ENCODE measurements at places on chromosomes 16 and 17.

DNA sequence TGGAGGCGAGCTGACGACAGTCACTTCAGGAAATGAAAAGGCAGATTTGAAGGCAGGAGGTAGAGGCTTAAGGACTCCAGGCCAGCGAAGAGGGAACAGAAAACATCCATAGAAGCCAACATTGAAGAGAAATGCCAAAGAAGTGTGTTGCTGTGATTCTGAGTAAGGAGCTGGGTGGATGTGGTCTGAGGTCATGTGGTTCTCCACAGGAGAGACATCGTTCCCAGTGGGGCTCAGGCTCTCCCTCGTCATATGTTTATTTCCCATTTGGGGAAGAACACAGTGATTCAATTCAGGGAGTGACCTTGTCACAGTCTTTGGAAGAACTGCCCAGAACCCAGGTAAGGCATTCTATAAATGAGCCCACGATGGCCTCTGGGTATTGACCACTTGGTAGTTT is 6.6 kb upstream of the PMP22 start:
- no peak for DNase-seq

GRCh38 chr16:23403547-23403946 is 49.4 kb downstream of the COG7 start:
- no peak for DNase-seq

DNA sequence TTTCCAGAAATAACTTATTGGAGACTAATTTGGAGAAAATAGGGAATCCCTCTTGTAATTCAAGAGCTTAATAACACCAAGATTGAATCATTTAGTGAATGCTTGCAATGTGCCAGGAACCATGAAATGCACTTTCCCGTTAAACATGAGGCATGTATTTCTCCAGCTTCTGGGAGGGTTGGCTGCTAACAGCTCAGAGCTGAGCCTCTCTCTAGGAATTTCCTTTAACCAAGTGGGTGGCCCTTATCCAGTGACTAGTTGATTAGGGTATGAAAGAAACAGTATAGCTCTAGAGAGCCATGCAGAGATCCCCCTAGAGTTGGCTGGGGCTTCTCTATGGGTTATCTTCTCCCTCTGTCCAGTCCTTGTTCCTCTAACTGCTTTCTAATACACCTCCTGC is 356.4 kb upstream of the GOT2 start:
- DNase-seq = no peak

DNA sequence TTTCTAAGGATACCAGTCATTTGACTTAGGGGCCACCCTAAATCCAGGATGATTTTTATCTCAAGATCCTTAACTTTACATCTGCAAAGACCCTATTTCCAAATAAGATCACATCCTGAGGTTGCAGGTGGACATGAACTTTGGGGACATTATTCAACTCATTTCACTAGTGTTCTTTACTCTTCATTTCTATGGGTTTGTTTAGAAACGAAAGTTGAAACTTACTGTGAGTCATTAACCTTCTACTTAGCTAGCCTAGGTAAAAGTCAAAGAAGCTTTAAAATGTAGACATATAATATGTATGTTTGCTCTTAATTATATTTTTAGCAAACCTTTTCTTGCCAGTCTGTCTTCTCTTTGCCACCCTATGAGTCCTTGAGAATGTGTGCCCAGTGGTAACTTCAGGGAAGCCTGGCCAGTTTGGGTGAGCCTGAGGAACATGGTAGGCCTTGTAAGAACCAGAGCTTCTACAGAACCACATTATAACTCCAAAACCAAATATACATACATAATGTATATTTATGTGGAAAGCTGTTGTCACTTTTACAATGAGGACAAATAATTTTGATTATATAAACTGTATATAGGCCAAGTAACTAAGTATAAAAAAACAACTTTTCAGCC is 38.4 kb downstream of the BPTF start:
- DNase-seq = no peak

DNA sequence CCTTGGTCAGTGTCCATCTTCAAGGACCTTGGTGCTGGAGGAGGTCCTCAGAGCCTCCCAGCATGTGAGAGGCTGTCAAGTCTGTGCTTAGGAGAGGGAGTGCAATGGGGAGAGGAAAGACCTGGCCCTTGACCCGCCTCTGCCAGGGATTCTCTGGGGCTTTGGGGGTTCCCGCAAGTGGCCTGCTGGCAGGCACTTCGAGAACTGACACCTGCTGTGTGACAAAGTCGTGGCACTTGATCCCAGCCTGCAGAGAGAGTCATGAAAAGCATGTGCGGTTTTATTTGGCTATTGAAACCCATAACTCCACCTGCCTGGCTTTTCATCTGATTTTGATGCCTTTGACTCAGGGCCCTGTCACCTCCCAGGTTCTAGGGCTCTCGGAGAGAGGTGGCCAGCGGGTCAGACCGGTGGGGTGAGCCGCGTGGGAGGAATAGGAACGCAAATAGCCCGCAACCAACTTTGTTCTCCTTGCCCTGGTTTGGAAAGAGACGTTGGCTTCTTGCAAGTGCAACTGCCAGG is 42.8 kb upstream of the GSE1 start:
- no peak for DNase-seq

DNA sequence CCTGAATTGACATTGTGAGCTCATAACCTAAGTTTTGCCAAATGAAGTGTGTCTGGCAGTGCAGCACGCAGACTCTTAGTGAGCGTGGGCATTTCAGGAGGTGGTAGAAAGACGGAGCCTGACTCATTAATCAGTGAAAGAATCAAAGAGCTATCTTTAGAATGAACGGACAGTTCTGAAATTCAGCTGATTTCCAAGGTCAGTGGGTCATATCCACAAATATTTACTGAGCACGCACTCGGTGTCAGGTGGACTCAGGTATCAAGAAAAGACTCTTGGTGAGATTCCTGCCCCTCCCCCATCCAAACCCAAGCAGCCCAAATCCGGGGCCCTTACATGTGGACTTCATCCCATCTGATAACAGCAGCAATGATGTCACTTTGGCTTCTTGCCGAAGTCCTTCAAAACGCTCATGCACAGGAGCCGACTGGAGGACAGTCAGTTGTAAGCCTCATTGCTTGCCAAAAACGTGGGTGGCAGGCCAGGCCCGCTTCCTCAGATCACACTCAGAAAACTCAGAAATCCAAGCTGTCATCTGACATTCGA is 185.8 kb downstream of the HS3ST3A1 start:
- no peak for DNase-seq

DNA sequence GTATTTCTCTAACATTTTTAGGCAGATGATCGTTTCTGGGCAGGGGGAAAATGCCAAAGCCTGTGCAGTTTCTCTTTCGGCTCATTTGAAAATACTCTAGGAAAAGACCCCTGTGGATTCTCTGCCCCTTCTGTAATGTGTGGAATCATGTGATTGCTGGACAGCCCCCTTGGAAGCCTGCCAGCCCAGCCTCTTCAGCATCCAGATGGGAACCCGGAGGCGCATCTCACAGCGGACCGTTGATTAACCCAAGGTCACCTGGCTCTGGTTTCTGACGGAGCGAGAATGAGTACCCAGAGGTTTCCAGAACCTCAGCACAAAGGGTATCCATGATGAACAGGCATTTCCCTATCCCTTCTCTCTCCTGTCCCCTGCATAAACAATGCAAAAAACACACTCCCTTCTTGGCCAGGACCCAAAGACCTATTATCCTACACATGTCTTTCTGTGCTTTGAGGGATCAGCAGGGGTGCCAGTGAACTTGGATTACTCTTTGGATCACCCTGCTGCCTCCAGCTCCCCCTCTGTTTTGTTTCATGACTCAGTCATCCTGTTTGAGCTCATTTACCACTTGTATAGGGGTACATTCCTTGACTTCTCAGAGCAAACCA is 957.1 kb upstream of the RBFOX1 start:
- DNase-seq = peak; percentile 26

- DNase-seq = no peak
These were observed at the start of gene MYADML2 for GRCh38 chr17:81947189-81947588. MYADML2 (minus strand) TSS chr17:81947233; CDS start chr17:81941741, 5,492 bp downstream.

All from H7 (cell line).